Activated gamma-delta T cell treated with anti-CD3 and anti-CD28 coated beads, Interleukin-2, amount 50 U/mL, for 16 hours (primary cell): ENCODE measurements at places on chromosomes 6 and 20.

DNA sequence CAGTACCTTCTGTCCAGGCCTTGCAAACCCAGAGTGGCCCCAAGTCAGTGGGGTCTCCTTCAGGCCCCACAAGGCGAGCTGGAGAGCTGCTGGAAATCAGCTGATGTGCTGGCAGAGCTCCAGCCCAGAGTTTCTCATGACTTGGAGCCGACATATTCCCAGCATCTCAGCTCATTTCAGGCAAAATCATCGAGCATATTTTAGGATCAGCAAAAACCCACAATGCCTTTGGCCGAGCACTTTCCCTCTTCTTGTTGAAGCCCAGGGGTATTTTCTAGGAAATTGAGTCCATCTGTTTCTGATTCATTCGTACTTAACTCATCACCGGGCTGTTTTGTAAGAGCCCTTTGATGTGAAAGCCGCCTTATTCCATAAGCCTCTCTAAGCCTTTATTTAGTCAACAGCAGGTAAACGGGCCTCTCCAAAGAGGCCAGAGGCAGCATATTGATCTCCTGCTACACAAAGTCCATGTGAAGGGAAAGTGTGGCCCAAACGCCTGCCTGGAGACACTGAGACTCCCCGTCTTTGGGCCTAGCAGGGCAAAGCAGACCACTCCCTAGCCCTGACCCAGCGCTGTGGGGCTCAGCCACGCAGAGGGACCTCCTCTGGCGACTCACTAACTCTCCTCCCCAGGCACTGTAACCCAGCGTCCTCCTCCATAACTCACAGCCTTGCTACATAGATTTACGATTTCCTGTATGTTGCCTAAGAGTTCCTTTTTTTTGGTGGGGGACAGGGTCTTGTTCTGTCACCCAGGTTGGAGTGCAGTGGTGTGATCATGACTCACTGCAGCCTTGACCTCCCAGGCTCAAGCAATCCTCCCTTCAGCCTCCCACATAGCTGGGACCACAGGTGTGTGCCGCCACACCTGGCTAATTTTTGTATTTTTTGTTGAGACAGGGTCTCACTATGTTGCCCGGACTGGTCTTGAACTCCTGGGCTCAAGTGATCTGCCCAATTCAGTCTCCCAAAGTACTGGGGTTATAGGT, 12.1 kb upstream of the C20orf203 start:
- no peak for DNase-seq

DNA sequence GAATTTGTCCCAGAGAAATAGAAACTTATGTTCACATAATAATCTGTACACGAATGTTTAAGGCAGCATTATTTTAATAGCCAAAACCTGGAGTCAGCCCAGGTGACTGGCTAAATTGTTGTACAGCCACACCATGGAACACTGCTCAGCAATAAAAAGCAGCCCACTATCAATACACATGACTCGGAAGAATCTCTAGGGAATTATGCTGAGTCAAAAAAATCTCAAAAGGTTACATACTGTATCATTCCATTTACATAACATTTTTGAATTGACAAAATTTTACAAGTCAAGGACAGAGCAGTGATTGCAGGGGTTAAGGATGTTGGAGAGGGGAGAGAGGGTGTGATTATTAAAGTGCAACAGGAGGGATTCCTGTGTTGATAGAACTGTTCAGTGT, 163.4 kb downstream of the UBE3D start:
- DNase-seq, result no peak

GRCh38 chr6:24788031-24788665, 10.6 kb downstream of the ARMH2 start:
- no peak for DNase-seq

DNA sequence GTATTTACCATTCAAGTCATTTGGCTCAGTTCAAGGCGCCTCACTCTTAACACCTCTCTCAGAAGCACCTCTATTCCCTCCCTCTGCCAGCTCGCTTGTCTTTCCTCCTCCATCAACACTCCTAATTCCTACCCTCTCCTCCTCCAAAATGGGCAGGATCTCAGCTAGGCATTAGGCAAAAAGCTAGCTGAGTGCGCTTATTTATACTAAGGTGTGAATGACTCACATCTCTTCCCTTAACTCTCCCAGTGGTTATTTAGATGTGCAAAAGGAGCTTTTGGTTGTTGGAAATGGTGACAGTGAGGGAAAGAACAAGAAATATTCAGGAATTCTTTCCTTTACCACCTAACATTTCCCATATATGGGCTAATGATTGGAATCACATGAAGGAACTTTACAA, 29.1 kb downstream of the PACSIN1 start:
- no peak for DNase-seq
